ENCODE measurements at places on chromosomes 7 and 10.
A peak's percentile ranks its signal among the peaks of the same experiment; 100 is the strongest.

GRCh38 chr10:55174419-55174818 is 373.4 kb upstream of the PCDH15 start:
- no peak for DNase-seq

DNA sequence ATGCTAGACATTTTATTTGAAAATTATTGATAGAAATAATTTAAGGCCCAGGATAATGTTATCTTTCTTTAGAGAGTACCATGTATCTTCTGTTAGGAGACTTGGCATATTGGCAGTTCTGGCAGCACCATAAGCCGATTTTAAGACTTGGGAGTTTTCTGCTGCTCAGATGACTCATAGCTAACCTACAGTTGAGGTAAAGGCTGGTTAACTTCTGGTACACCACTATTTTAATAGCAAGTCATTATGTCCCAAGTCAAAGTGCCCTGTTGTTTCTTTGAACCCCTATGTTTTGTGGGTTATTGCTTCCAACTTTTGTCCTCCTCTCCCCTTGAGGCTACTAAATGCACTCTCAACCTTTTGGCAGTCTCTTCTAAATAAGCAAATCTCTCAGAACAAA is 25.2 kb downstream of the ATRNL1 start:
- DNase-seq: peak; percentile 29

DNA sequence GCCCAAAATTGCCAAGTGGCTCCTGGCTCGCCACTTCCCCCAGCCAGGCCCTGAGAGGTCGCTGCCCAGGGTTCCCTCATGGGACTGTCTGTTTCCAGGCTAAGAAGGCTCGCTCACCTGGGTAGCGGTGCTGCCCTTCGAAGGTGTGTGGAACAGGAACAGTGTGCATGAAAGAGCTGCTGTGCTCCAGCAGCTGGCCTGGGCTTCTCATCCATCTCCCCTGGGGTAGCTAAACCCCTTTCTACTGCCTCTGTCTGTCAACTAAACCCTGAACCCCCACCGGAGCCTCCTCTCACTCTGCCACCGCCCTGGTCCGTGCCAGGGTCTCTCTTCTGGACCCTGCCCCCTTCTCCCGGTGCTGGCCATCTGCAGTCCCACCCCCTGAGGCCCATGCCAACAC is 152.9 kb downstream of the EBF3 start:
- no peak for DNase-seq

DNA sequence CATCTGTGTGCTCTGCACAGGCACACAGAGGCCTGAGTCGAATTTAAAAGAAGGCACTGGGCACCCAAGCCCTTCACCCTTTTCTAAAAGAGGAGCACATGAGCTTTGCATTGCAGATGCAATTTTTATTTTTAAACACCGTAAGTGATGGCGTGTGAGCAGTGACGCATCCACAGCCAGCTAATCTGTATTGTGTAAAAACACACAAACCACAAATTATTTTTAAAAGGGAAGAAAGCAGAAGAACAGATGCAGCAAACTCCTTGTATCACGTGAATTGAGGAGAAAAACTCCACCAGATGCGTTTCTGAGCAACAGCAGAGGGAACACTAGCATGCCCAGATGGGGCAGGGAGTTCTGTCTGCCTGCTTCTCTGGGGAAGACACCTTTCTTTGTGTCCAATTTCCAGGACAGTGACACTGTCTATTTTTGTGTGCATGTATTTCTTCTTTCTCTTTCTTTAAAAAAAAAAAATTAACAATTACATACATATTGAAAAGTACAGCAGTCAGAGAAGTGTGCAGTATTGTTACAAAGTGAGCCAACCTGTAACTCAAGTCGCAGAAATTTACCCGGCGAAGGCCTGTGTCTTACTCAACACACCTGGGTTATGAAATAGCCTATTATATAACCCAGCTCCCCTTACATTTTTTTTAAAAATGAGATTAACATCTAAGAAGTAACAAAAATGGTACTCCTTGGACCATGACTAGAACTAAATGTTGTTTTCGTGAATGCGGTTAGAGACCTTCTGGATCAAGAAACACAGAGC is 39.2 kb downstream of the EEPD1 start:
- DNase-seq: peak; percentile 47

- peak; percentile 24 for DNase-seq
These were observed 13.5 kb upstream of the RPEL1 start for GRCh38 chr10:103232131-103232673.
